ENCODE measurements at places on chromosomes 5 and 9. TPM values are rescaled to one million over a fixed set of nuclear protein-coding genes. Genes with fewer than 3 reads are reported as not detected.

DNA sequence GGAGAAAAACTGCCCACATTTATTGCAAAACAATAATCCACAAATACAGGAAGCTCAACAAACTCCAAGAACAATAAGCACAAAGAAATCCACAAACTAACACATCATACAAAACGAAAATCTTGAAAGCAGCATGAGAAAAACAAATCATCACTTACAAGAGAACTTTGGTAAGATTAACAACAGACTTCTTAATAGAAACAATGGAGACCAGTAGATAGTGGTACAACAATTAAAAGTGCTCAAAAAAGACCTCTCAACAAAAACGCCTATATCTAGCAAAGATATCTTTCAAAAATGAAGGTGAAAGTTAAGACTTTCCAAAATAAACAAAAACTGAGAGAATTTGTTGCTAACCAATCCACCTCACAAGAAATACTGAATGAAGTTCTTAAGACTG lies 38.4 kb downstream of the CDKL3 start:
- DNase-seq = no peak

DNA sequence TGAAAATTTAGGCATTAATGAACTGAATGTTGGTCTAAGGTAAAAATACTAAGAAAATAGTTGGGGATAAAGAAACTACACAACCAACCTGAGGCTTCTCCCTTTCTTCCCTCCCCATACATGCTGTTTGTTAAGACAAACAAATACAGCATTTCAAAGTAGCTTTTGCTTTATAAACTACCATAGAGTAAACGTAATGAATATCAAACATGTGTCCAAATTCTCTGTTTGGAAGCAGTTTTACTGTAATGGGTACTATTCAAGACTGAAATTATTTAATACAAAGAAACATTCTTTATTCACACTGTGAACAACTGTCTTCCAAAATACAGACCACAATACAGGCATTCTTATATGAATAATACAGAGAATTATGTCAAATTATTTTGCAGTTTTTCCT lies 52.0 kb downstream of the SLC44A1 start:
- no peak for DNase-seq

DNA sequence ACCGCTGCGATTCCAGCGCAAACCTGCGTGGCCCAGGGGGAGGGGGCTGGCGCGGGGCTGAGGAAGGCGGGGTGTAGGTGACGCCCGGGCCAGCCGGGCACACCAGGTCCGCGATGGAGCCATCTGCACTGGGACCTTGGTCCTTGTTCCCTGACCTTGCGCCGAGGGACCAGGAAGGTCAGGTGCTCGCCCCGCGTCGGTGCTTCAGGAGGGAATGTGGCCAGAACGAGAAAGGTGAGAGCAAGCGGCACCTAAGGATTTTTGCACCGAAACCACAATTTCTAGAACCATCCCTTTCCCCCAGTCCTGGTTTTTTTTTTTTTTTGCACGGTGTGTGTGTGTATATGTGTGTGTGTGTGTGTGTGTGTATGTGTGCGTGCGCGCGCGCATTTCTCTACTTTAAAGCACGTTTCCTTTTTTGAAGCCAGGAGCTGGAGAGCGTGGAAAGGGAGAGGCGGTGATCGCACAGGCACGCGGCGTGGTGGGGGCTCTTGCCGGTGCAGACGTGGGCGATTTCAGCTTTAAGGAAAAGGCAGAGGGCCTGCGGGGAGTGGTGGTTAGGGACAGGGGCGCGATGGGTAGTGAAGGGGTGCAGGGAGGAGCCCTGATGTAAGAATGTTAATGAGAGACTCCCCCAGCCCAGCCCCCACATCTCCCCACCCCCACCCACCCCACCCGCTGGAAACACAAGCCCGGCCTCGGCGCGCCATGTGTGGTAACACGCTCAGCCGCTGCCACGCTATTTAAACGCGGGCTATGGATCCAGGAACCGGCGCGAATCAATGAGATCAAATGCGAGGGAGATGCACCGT lies at the start of gene NPR3:
TSS of gene NPR3 (plus strand) at position 772 of the 812 bp plus-strand sequence. CDS start 456 bp downstream, outside the sequence.
- DNase-seq = no peak

Gene FGD3
- total RNA-seq = 0.80 TPM

DNA sequence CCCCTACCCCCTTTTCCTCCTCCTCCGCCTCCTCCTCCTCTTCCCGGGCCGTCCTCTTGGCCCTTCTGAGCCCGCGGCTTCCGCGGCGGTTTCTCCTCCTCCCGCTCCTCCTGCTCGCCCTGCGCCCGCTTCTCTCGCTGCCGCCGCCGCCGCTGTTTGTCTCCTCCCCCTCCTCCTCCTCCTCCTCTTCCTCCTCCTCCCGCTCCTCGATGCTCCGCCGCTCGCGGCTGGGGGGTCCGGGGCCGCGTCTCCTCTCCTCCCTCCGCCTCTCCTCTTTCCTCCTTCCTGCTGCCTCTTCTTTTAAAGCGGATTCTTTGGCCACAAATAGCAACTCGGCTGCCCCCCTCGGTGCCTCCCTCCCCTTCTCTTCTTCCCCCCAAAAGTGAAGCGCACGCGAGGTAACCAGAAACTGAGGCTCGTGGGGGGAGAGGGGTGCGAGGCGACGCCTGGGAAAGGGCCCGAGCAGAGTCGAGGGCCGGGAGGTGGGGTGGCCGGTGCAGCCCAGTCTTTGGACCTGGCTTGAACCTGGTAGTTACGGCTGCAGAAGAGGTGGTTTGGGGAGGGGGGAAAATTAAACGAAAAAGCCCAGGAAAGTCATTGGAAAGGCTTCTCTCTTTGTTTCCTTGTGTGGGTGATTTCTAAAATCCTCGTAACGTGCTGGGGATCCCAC lies 1058.5 kb upstream of the DMAC1 start:
- no peak for DNase-seq

GRCh38 chr9:13607481-13608441 lies 328.3 kb upstream of the MPDZ start:
- no peak for DNase-seq

DNA sequence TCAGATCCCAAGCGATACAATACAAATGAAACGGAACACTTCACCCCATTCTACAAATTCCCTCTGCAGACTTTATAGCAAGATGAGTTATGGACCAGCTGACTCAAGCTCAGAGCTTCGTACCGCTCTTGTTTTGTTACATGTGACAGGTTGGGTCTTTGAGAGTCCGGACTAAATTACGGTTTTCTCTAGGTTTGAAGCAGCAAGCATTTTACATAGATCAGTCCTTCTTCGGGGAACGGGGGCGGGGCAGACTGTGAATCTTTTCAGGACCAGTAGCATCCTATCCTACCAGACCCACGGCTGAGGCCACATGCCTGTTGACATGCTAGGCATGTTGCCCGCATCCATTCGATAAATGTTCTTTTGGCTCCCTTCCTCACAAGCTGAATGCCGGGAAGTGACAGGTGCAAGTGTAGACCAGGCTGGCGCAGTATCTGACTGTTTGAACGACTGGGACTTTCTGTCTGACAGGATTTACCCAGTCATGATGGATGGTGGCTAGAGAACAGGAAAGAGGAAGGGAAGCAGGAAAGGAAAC lies 811.0 kb upstream of the GRAMD2B start:
- DNase-seq = no peak

DNA sequence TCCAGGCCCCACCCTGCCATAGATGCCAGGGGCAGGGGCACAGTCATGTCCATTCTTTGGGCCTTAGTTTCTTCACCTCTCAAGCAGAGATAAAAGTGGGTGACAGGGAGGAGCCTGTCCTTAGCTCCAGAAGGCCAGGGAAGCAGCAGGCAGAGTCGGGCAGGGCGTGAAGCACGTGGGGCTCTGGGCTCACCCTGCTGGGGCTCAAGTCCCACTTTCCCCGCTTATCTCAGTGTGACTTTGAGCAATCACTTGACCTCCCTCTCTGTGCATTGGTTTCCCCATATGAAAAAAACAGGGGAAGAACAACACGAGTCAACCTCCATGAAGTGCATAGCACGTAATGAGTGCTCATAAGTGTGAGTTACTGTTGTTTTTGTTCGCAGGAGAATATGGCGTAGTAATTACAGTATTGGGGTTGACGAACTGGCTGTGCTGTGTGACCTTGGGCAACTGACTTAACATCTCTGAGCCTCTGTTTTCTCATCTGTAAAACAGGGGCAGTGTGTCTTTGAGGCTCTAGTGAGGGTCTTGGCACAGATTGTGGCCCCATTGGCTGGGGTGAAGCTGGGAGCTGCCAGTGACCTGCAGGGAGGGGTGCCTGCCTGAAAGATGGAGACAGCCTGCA lies 39.9 kb upstream of the HAND1 start:
- DNase-seq = no peak

DNA sequence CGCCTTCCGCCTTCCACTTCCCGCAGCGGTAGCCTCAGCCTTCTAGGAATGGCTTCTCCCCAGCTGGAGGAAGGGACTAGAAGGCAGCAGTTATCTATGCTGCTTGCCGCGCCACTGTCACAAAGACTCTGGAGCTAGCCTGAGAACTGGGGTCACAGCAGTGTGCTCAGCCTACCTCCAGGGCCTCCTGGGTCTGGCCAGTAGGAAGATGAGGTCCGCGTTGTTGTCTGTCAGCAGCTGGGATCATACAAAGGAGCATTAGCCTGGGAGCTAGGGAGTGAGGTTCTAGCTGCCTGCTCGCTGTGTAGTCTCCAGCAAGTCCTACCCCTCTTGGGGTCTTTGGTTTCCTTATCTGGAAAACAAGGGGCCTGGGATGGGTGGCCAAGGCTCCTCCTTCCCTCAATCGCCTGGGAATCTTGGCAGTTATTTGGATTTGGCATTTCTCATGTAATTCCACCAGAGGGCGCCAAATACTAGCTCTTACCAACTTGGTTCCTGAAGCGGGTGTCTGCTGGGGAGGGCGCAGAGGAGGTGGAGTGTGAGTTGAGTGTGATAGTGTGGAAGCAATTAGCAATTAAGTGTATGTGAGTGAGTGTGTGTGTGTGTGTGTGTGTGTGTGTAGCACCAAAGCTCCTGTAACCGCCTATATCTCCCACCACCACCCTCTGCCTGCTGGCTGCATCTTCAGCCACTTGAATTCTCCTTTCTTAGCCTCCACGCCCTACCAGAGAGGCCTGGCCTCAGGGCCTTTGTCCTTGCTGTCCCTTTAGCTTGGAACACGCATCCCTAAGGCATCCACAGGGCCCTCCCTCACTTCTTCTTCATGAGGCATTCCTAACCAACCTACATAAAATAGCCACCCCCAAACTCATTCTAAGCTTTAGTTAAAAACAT lies 97.1 kb downstream of the ENTREP1 start:
- DNase-seq = peak; percentile 22

- no peak for DNase-seq
These were observed 15.5 kb upstream of the LOX start for GRCh38 chr5:122093415-122094180.

GRCh38 chr9:121304707-121305106 lies 36.7 kb downstream of the GSN start:
- DNase-seq = no peak

Gene FRMD3
- 14.5 TPM for total RNA-seq

GRCh38 chr5:10376544-10376943 lies 23.0 kb downstream of the MARCHF6 start:
- DNase-seq = no peak

GRCh38 chr9:130892477-130893304 lies 3.9 kb downstream of the QRFP start:
- no peak for DNase-seq

DNA sequence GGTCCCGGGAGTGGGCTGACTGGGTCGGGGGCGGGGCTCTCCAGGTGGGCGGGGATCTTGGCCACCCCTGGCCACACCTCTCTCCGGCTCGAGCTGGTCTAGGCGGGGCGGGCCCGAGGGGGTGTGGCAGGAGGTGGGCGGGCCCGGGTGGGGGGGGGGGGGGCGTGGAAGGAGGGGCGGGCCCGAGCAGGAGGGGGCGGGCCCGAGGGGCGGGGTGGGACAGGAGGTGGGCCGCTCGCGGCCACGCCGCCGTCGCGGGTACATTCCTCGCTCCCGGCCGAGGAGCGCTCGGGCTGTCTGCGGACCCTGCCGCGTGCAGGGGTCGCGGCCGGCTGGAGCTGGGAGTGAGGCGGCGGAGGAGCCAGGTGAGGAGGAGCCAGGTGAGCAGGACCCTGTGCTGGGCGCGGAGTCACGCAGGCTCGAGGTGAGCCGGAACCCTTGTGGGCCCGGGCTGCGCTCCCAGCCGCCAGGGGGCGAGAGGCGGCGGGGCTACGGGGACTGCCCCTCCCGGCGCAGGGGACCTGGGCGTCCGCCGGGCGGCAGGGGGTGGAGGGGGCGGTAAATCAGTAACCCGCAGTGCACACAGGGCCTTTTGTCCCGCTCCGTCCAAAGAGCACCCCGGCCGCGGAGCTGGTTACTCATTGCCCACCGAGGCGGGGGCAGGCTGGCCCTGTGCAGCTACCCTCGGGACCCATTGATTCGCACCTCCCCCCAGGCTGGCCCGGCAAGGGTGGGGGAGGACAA lies at the start of gene FGFR4:
TSS of gene FGFR4 (plus strand) at position 262 of the 744 bp plus-strand sequence. CDS start 2,688 bp downstream, outside the sequence.
- no peak for DNase-seq

- no peak for DNase-seq
These were observed 211.3 kb upstream of the PRR16 start for GRCh38 chr5:120252839-120253238.

DNA sequence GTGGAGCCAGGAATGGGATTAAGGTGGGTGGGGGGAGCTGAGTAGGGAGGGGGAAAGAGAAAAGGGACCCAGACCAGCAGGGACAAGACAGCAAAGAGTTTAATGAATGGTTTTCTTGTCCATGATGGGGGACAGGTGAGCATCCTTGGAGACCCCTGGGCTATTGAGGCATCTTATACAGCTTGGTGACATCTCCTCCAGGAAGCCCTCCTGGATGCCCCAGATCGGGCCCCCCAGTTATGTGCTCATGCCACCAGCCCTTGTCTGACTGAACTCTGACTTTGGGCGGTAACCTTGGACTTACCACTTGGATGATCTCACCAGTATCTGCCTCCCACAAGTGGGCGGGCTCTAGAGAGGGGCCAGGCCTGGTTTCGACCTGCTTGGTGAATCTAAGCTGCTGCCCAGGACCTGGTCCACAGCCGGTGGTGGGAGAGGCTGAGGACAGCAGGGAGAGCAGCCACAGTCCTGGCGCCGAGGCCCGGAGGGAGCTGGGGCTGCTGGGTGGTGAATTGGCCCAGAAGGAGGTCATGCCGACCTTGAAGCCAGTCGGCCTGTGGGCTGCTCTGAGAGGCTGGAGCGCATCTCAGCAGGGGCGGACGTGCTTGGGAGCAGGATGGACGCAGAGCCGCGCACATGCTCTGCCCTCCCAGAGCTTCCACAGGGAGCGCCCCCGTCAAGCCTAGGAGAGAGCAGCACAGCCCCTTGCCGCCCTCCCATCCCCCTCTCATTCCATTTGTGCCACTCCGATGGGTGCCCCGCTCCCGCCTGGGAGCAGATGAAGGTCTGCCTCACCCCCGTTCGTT lies 36.2 kb downstream of the UNC5A start:
- DNase-seq = no peak

Gene SHISAL2B
- not detected for total RNA-seq

GRCh38 chr9:125409637-125410521 lies 148.3 kb downstream of the GAPVD1 start:
- peak; percentile 88 for DNase-seq

Measured in Panc1 (cell line).